Muscle of leg (tissue), 16 donors: ENCODE measurements at places on chromosomes 6 and 20. TPM values are rescaled to one million over a fixed set of nuclear protein-coding genes. Genes with fewer than 3 reads are reported as not detected.

The LGSN gene
- polyA plus RNA-seq, result not detected

The RBM24 gene
- 221 TPM for polyA plus RNA-seq

The CTCFL gene
- 0.22 TPM for polyA plus RNA-seq

The ELOVL4 gene
- 2.9 TPM for polyA plus RNA-seq

The VNN1 gene
- 0.26 TPM for polyA plus RNA-seq

The NUS1 gene
- 19.1 TPM for polyA plus RNA-seq

The HTR1E gene
- not detected for polyA plus RNA-seq

The SCUBE3 gene
- polyA plus RNA-seq, result 0.87 TPM

The MUC22 gene
- 0.12 TPM for polyA plus RNA-seq

The ZNF311 gene
- polyA plus RNA-seq, result 2.4 TPM

The REM1 gene
- 8.0 TPM for polyA plus RNA-seq

The IL20RA gene
- polyA plus RNA-seq, result 16.0 TPM
